ENCODE measurements at places on chromosomes 5 and 9. TPM values are rescaled to one million over a fixed set of nuclear protein-coding genes. Genes with fewer than 3 reads are reported as not detected.
A peak's percentile ranks its signal among the peaks of the same experiment; 100 is the strongest.

- no peak for DNase-seq
These were observed 50.1 kb upstream of the CD180 start for GRCh38 chr5:67246546-67247268.

- DNase-seq, result no peak
These were observed 665 bp upstream of the BTF3 start for GRCh38 chr5:73497497-73498056.

- DNase-seq, result no peak
These were observed 7.0 kb downstream of the TRMT10B start for GRCh38 chr9:37760416-37761161.

DNA sequence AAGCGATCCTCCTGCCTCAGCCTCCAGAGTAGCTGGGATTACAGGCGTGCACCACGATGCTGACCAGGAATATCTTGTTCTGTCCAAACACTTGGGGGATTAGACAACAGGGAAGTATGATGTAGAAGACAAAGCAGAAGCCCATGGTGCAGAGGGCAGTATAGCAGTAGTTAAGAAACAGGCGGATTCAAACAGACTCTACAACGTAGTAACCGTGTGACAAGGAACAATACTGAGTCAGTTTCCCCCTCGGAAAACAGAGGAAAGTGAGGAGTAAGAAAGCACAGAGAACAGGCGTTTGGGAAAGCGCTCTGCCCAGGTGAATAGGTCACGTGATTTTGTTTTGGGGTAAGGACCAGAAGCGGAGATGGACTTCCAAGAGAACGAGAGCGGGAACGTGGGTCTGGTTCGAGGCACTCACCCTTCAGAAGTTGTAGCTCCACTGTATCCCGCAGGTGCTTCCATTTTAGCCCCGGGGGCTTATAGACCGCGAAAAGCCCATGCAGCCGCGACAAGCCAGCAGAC lies 306 bp downstream of the TRUB2 start:
- peak; percentile 48 for DNase-seq

SCGB3A2 gene
- not detected for total RNA-seq

RETREG1 gene
- not detected for total RNA-seq

- peak; percentile 79 for DNase-seq
These were observed 199.2 kb downstream of the ADAMTSL1 start for GRCh38 chr9:18673179-18673578.

DNA sequence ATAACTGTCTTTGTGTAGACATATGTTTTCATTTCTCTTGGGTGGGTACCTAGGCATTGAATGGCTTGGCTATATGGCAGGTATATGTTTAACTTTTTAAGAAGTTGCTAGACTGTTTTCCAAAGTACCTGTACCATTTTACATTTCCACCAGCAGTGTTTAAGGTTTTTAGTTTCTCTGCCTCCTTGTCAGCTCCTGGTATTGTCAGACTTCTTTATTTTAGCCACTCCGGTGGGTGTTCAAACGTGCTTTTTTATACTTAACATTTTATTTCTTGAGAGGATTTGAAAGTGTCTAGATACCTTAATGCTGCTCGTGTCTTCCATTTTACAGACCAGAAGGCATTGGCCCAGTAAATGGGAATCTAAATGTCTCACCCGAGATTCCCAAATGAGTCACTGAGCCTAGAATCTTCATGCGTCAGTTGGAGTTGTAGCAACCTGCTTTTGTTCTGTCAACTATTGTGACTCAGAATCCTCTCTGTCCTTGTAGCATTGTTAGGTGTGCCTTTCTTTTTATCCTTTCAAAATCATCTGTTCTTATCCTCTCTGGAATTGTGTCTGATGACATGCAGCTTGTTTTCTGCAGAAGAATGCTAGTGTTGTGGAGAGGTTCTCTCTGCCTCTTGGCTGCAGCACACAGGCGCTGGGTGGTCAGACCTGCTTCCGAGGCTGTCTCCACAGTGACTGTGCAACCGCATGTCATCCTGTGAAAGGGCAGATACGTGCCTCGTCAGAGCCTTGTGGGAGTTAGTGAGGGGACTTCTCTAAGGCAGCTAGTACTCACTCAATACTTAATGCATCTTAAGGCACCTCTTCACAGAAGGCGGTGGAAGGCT lies 291.8 kb downstream of the AOPEP start:
- no peak for DNase-seq

GRCh38 chr5:6712142-6712576 lies 1.1 kb upstream of the TENT4A start:
- peak; percentile 52 for DNase-seq

ARHGEF39 gene
- 1.0 TPM for total RNA-seq

DNA sequence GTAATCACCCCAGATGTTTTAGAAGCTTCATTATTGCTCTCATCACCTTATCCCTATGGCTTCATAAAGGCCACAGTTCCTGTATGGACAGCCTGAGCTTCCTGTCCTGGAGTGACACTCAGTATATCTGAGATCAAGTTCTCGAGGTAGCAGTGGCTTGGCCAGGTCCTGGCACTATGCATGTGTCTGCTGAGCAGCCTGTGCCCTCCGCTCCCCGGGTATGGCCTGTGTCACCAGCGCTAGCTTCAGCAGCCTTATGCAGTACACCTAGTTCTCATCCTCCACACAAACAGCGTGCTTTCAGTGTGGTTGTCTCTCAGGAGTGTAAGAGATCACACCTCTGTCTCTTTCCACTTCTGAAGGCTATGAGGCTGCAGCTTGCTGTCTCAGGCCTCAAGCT lies 514.7 kb downstream of the DIRAS2 start:
- DNase-seq, result no peak

DNA sequence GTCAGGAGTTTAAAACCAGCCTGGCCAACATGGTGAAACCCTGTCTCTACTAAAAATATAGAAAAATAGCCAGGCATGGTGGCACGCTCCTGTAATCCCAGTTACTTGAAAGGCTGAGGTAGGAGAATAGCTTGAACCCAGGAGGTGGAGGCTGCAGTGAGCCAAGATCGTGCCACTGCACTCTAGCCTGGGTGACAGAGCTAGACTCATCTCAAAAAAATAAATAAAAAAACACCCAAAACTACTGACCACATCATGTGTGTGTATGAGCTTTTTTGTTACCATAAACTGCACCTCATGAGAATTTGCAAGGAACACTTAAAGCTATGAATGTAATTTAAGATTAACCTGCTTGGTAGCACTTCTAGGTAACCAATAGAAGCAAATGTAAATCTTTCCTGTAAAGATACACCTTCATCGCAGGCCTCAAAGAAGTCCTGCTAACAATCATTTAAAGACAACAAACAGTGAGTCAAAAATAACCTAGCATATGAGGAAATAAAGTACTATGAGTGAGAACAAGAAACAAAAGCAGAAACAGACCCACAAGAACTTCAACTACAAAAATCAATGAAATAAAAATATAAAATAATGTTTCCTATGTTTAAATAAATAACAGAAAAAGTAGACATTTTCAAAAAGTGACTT lies 13.0 kb downstream of the SLC38A9 start:
- no peak for DNase-seq

RORB gene
- total RNA-seq, result not detected

DNA sequence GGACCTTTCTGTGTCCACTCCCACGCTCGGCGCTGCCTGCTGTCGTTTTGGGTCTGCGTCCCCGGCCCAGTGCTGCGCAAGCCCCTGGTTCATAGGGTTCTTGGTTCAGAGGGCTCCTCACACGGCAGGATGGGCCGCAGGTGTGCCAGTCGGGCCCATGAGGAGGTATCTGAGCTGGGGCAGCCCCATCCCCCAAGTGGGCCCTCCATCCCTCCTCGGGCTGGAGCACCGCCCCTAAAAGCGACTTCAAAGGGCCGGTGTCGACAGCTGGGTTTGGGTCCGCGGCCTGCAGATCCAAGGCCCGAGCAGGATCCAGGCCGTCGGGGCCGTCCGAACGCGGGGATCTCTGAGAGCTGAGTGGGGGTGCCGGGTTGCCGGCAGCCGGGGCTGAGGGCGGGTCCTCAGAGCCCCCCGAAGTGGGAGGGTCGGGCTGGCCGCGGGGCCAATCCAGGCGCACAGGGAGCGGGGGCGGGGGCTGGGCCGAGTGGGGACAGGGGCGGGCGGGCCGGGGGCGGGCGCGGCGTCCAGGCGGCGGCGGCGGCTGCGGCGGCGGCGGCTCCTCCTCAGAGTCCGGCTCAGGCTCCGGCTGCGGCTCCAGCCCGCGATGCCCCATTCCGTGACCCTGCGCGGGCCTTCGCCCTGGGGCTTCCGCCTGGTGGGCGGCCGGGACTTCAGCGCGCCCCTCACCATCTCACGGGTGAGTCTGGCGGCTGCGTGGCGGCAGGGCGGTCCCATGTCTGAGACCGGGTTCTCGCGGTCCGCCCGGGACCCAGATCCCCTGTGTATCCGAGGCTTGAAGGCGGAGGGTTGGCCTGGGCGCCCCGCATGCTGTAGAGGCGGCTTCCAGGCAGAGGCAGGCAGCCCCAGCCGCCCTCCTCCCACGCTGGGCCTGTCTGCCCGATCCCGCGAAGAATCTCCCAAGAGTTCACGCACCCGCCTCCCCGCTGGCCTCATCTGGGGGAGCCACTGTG lies at the start of gene PDLIM4:
Gene PDLIM4 (plus strand): TSS at position 566 of the 971 bp plus-strand sequence. CDS start 39 bp downstream, at position 605.
- DNase-seq, result no peak

DNA sequence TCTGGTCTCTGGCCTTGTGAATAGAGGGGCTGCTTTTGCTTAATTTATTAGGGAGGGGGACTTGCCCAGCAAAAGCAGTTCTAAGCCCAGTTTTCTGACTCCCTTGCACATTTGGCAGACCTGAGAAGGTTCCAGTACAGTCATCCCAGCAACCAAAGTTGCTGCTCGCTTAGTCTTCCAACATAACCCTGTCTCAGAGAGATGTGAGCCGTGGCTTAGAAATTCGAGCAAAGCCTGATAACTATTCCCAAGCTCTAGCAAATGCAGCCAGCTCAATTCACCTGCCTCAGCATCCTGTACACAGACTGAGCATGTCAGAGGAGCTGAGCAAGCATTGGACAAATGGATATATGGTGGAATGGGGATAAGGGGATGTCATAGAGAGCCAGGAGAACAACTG lies 401.9 kb downstream of the SPOCK1 start:
- DNase-seq, result no peak

DNA sequence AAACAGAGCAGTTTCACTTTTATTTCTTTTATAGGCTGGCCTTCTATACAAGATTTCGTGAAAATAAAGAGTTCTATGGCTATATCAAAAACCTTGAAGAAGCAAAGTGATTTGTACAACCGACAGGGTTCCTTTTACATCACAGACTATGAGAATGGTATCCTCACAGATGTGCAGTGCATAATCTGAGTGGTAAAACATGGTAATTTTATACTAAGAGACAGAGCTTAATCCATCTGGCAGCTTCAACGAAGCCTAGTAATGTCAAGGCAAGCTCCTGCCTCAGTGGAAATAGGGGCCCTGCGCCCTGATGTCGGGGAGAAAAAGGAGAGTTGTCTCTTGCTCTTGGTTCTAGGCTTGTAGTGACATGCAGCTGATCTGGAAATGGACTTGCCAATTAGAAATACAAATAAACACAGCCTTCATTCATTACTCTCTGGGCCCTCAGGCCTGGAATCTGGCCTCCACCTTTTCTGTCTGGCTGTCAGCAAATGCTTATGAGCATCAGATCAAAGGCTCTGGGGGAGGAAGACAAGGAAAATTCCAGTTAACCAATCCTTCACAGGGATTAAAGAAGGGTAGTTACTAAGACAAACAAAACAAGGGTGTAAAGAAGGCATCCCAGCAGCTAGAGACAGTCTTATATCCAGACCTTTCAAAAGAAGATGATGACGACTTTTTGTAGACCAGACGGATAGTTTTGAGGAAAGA lies 33.6 kb upstream of the TRIM32 start:
- no peak for DNase-seq

GRCh38 chr5:123422433-123423277 lies 548 bp downstream of the CEP120 start:
- DNase-seq, result peak; percentile 49

DNA sequence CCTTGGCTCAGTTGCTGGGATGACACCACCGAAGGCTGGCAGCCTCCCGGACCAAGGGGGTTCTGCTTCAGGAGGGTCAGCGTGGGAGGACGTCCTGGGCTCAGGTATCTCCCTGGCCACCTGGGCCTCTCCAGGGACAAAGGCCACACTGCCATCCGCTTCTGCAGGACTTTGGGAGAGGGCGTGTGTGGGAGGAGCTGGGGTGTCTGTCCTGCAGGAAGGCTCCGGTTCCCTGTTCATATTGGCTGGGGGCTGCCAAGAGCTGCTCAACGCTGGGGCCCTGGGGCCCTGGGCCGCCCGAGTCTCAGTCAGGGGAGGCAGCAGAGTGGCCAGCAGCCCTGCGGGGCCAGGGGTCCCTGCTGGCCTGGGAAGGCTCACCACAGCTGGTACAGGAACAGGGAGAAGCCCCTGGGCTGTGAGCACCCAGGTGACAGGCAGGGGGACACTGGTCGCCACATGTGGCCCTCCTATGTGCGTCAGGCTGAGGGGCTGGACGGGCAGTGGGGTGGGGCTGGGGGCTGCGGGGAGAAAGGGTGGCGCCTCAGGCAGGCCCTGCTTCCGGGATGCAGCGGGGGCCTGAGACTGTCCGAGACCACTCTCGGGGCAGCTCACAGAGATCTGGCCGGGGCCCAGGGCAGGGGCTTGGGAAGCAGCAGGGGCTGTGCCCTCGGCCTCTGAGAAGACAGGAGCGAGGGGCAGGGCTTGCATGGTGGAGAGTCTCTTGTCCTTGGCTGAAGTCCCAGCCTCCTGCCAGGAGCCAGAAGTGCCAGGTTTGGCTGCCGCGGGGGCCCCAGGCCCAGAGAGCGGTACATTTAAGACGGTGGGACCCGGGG lies 4.9 kb upstream of the CARD9 start:
- no peak for DNase-seq

DNA sequence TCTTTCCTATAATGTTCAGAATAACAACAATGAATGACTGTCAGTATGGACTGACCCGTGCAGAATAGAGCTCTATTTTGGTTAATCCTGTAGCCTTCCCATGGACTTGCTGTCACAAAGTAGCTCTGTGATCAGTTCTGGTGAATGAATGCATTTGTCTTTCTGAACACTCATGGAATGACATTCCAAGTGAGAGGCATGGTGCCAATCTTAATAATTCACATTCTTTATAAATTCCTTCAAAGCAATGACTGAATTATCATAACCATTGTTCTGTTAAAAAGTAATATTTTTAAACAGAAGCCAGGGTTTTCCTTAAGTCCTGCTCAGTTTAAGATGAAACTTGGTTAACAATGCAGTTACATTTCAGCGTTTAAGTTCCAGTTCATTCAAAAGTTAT lies 360.5 kb downstream of the ICE1 start:
- DNase-seq, result no peak

GRCh38 chr5:160339406-160340130 lies 27.2 kb upstream of the CCNJL start:
- DNase-seq, result no peak

DNA sequence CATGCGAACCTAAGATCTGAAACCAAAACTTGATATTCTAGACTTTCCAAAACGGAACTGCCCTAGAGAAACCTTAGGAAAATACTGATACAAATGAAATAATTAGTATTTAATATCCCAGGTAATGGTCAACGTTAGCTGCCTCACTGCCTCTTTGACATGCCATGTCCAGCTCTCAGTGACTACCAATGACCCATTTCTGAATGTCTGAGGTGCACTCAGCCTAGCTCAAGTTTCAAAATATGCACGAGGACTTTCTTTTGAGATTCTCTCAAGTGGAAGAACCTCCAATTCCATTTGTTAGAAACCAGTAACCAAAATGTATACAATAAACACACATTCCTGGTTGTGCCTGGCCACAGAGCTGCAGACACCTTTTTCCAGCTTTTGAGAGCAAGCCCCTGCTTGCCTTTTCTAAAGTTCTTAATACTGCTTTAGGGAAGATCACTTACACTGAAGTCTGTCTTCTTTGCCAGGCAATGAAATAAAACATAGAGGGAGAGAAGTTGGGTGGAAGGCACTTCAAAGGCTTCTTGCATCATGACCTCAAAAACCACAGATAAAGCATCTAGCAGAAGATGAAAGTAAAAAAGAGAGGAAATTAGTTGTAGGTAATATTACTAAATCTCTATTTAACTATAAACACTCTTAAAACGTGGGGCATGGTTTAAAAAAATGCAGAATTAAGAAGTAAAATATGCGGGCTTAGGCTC lies 87.9 kb downstream of the MRPS27 start:
- DNase-seq, result no peak
